ENCODE measurements at places on chromosomes 7 and 10.

- no peak for DNase-seq
Observed at GRCh38 chr7:122438492-122438891, 133.9 kb upstream of the FEZF1 start.

DNA sequence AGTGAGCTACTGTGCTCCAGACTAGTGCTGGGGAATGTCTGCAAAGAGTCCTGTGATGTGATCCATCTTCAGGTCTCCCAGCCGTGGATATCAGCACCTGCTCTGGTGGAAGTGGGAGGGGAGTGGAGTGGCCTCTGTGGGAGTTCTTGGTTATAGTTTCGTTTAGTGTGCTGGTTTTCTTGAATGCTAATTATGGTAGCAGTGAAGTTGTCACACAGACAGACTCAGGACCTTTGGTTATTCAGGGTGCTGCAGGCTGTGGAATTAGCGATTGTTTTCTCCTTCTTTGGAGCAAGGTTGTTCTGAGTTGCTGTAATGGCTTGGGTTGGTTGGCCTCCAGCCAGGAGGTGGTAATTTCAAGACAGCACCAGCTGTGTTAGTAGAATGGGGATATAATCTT, 132.7 kb upstream of the HGF start:
- DNase-seq: no peak

- DNase-seq: no peak
Observed at GRCh38 chr7:6475433-6476186, 27.9 kb upstream of the DAGLB start.

DNA sequence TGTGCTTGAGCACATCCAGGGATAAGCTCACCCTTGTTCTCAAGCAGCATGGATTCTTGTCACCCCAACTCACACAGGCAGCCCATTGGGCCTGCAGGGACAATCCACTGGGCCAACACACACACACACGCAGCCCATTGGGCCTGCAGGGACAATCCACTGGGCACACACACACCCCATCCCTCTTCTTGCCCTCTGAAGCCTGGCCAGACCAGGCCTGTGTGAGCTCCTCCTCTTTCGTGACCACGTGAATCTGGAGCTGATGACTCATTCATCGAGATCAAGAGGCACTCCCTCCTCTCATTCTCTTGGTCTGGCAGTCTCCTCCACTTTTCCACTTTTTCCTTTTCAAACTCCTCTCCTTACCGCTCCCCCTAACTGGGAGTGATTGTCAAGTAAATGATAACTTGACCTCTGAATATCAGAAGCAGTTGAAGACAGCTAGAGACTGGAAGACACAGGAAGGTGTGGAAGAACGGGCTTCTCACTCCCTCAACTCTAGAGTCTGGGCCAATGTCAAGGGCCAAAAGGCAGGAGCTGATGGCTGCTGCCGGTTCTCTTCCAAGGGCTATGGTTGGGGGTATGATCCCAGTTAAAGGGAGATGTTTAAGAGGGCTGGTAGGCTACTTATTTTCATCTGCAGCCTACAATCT, 89.7 kb downstream of the HIPK2 start:
- DNase-seq: no peak

DNA sequence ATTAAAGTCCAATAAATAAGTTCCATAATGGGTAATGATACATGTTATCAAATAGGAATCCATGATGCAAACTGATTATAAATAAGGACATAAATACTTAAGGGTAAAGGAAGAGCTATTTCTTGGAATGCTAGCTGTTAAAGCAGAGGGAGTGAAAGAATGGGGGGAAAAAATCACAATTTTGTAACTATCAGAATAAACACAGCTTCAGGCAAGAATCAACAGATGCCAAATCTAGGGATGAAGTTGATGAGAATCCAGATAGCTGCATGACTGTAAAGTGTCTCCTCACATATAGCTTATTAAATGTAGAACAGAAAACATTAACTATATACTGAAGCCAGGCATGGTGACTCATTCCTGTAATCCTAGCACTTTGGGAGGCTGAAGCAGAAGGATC, 4.9 kb downstream of the IPMK start:
- DNase-seq: no peak

- no peak for DNase-seq
Observed at GRCh38 chr7:97623333-97623732, 108.6 kb upstream of the TAC1 start.

GRCh38 chr10:104966563-104967297, 325.6 kb downstream of the SORCS3 start:
- no peak for DNase-seq

GRCh38 chr10:86815035-86815617, 58.7 kb downstream of the BMPR1A start:
- DNase-seq: no peak
